ENCODE measurements at places on chromosomes 3 and 15.

DNA sequence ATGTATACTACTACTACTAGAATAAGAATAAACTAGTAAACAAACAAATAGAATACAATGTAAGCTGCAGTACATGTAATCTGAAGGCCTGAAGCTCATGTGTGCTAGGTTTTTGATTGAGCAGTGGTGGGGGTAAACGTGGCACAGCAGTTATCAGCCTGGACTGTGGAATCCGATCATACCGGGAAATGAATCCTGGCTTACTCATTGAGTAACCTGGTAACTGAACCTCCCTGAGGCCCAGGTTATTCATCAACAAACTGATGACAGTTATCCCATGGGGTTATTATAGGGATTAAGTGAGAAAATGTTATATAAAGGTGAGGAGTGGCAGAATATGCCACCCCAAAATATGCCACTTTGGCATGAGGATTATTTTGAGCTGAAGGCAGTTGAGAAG is 339.1 kb downstream of the FHIT start:
- DNase-seq, result no peak

GRCh38 chr3:160544844-160545503 is 20.4 kb downstream of the KPNA4 start:
- DNase-seq, result no peak

DNA sequence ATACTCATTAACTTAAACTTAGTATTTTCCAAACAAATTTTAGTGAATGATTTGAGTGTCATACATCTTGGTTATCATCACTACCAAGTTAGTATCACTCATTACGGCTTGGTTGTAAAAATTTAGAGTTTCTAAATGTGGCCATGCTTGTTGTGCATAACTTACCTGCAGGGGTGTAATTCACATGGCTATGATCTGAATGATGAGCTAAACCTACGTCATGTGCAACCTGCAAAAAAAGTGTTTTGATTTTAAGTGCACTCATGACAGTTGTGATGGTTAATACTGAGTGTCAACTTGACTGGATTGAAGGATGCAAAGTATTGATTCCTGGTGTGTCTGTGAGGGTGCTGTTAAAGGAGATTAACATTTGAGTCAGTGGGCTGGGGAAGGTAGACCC is 17.6 kb upstream of the CLDN16 start:
- no peak for DNase-seq

- no peak for DNase-seq
Measured at GRCh38 chr15:59352683-59353082, 20.0 kb downstream of the MYO1E start.

GRCh38 chr3:99969136-99969535 is 145.2 kb downstream of the FILIP1L start:
- no peak for DNase-seq

DNA sequence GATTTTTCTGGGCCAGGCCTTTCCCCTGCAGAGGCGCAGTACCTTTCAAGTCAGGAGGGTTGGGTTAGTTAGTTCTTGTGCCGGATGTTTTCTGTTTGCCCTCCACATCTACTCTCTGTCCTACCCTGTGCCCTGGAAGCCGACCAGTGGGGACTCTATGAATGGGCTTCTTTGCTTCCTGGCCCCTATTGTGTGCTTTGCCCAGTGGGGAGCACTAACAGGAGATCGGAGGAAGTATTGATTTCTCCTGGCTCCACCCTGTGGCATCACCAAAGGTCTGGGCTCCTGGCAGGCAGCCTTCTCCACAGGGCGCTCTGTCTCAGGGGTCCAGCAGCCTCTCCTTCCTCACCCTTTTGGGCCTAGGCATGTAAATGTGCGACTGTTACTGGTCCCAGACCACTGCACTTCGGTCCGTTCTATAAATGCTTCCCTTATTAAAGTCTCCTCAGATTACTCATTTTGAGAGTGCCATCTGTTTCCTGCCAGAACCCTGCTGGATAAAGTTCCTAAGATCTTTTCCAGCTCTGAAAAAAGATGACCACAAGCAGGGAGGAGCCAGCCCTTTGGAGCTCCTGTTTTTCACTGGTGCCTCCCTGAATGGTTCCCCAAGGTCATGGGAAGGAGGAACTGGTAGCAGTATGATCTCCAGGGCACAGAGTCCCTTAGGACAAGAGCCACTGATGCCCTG is 44.5 kb downstream of the CTDSPL start:
- DNase-seq, result no peak

GRCh38 chr15:66253418-66254088 is at the start of gene MEGF11:
TSS of gene MEGF11 (minus strand) at chr15:66253750. CDS start at chr15:66128403, 125,347 bp downstream.
- peak; percentile 36 for DNase-seq

DNA sequence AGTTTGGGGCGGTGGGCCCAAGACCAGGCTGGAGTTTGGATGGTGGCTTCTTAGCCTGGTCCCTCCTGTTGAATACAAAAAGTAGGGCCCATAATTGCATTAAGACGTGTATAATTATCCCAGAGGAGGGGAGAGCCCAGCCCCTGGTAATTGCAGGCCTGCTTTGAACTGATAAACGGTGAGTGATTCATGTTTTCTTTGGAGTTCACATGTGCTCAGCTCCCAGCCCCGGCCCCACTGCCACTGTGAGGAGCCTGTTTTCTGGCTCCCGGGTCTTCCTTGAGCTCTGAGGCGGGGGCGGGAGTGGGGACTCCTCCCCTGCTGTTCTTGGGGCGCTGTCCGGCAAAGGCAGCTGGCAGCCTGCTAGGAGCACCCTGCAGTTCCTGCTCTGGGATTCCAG is 3.1 kb downstream of the PLXNA1 start:
- peak; percentile 84 for DNase-seq

- no peak for DNase-seq
Measured at GRCh38 chr3:185430375-185430774, 67.4 kb downstream of the MAP3K13 start.

- no peak for DNase-seq
Measured at GRCh38 chr15:61501815-61502389, 272.8 kb upstream of the RORA start.

- no peak for DNase-seq
Measured at GRCh38 chr3:23993556-23994243, 48.6 kb downstream of the NR1D2 start.

DNA sequence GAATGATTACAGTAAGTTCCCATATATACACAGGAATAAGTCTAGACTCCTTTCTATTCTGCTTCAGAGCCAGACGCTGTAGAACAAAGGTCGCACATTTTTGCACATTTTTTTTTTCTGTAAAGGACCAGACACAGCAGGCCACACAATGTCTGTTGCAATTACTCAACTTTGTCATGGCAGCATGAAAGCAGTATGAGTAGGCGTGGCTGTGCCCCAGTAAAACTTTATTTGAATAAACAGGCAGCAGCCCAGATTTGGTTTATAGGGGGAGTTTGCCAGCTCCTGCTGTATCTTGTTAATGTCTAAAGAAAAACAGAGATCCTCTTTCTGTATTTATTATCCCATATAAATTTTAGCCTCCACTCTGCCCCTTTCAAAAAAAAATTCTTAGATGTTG is 708.3 kb downstream of the FHIT start:
- DNase-seq, result no peak

GRCh38 chr15:59999612-60000112 is 4.4 kb upstream of the FOXB1 start:
- DNase-seq, result no peak

- DNase-seq, result no peak
Measured at GRCh38 chr3:78857494-78858111, 910.2 kb downstream of the ROBO1 start.

DNA sequence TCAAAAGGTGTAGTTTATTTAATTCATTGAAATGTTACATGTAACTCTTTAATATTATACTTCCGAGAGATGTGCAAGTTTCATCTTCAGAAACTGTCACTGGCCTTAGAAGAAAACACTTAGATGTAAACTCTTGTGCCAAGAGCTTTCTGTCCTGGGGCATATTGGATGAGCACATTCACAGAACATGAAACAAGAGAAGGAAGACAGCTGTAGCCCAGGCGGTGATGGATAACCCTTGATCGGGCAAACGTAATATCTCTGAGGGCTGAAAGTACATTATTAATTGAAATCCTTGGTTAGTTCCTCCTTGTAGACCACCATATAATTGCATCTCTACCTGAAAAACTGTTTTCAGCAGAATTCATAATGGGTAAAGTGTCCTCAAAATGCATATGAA is 67.4 kb downstream of the MECOM start:
- no peak for DNase-seq

DNA sequence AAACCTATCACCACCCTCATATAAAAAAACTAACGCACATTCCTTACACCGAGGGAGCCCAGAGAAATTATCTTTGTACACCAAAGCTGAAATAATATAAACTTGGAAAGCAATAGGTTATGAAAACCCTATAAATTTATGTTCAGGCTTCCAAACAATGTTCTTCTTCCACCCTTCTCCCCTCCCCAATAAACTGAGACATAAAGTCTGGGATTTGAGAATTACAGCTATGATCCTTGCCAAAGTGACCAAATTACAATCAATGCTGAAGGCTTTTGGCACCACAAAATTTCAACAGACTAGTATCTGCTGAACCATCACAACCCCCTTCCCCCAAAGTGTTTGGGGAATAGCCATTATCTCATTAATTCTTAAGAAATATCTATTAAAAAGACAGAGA is 237.8 kb downstream of the FMN1 start:
- DNase-seq, result no peak

GRCh38 chr15:101307897-101308603 is 13.0 kb upstream of the SNRPA1 start:
- no peak for DNase-seq

- no peak for DNase-seq
Measured at GRCh38 chr15:28096411-28096669, 2.8 kb downstream of the OCA2 start.

DNA sequence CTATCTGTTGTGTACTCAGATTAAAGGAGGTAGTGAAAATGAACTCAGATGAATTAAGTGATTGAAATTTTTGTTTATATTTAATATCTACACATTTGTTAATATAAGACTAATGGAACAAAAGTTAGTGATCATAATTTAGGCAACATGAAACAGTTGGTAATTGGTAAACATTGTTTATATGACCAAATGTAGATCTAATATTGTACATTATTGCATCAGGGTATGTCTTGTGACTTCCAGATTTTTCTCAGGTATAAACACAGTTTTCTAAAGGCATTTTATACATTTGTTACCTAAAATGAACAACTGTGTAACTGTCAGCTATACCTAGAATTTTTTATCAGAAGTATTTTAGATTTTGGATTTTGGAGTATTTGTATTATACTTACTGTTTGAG is 14.8 kb downstream of the GMPS start:
- DNase-seq, result no peak

DNA sequence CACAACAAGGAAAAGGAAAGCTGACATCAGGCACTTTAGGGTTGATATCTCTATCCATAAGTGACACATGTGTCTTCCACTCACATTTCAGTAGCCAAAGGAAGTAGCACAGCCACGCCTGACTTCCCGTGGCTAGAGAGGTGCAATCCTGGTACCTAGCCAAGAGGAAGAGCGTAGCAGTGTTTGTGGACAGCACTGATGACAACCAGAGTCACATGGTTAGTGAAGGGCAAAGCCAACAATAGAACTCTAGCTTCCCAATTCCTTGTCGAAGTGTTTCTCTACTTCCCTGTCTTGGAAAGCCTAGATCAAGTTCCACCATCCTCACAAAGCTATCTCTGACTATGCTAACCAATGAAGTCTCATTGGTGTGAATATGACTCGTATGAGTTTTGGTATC is 189.2 kb downstream of the RSL24D1 start:
- no peak for DNase-seq

DNA sequence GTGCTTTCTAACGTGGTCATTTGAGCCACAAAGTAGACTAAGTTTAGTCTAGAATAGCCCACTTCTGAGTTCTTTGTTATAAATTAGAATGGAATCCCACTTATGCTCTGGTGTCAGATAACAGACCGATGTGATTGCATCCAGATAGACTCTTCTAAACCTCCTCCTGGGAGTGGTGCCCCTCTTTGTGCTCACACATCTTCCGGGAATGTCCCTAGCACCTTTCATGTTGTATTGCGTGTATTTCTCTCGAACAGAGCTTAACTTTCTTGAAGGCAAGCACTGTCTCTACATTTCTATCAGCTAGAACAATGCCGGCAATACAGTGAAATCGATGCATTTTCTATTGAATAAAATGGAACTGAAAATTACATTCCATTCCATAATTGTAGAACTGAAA is 23.0 kb downstream of the CP start:
- no peak for DNase-seq

GRCh38 chr3:101513419-101513986 is 491 bp upstream of the SENP7 start:
- DNase-seq, result no peak

- no peak for DNase-seq
Measured at GRCh38 chr15:41483519-41483918, 10.2 kb upstream of the ITPKA start.

GRCh38 chr15:92011611-92012367 is 158.3 kb downstream of the SLCO3A1 start:
- no peak for DNase-seq

DNA sequence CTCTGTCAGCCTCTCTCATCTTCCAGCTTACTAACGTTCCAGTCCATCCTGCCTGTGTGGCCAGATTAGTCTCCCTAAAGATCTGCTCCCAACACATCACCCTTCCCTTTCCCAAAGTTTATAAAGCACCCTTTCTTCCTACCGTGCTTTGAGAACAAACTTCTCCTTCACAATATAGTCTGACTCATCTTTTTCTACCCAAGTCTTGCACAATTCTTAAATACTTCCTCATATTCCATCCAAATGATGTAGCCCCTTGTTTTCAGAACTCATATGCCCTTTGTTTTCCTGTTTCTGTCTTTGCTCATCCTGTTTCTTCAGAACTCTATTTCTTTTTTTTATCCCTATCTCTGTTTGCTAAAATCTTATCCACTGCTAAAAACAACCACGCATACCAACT is 326.8 kb downstream of the MFSD1 start:
- no peak for DNase-seq

DNA sequence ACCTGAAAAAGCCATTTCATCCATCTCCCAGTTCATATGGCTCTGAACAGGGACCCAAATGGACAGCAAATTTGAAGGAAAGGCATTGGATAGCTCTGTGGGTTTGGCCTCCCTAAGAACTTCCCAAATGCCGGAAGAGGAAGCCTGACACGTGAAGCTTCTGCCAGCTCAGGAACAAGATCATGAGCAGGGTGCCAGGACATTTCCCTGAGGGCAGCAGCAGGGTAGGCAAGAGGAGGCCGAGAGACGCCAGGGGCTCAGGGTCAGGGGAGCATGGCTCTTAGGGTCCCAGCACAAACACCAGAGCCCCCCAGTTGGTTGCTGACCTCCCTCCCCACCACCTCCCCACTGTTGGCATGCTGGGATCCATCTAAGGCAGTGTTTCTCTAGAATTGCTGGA is 187.5 kb downstream of the MEGF11 start:
- DNase-seq, result no peak

- no peak for DNase-seq
Measured at GRCh38 chr3:102005551-102005950, 156.2 kb downstream of the NFKBIZ start.

GRCh38 chr15:72184165-72184811 is 13.3 kb downstream of the GRAMD2A start:
- no peak for DNase-seq

- no peak for DNase-seq
Measured at GRCh38 chr15:63156086-63156710, 1.1 kb downstream of the RPS27L start.

Data from K562 (cell line).